ENCODE measurements at places on chromosomes 6 and 20.
A peak's percentile ranks its signal among the peaks of the same experiment; 100 is the strongest.

GRCh38 chr6:14035071-14035847, 82.3 kb upstream of the CD83 start:
- H3K36me3 ChIP-seq: no peaks in the 10 kb centered on the region
- DNase-seq: no peak
- no peak overlapping the region for H3K4me3 ChIP-seq

GRCh38 chr20:20582734-20583133, 129.7 kb downstream of the RALGAPA2 start:
- DNase-seq: no peak
- H3K4me1 ChIP-seq: no peaks in the 10 kb centered on the region
- no peak overlapping the region for H3K4me3 ChIP-seq
- H3K27ac ChIP-seq: no peak overlapping the region

- no peaks in the 10 kb centered on the region for H3K27me3 ChIP-seq
- H3K27ac ChIP-seq: no peak overlapping the region
- H3K4me1 ChIP-seq: no peaks in the 10 kb centered on the region
Measured at GRCh38 chr20:1144401-1145172, 26.2 kb downstream of the PSMF1 start.

DNA sequence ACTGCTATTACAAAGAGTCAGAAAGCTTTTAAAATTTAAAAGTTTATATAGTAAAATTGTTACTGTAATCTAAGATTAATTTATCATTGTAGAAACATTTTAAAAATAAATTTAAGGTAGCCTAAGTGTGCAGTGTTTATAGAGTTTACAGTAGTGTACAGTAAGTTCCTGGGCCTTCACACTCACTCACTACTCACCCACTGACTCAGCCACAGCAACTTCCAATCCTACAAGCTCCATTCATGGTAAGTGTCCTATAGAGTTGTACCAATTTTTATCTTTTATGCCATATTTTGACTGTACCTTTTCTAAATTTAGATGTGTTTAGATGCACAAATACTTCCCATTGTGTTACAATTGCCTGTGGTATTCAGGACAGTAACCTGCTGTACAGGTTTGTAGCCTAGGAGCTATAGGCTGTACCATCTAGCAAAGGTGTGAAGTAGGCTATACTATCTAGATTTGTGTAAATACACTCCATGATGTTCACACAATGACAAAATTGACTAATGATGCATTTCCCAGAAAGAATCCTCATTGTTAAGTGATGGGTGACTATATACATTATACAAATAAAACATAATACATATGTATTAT, 10.2 kb upstream of the TMEM170B start:
- no peak for DNase-seq
- no peaks in the 10 kb centered on the region for H3K4me1 ChIP-seq
- no peaks in the 10 kb centered on the region for H3K36me3 ChIP-seq
- H3K4me3 ChIP-seq: no peak overlapping the region
- no peak overlapping the region for H3K27ac ChIP-seq
- H3K27me3 ChIP-seq: no peaks in the 10 kb centered on the region

- H3K36me3 ChIP-seq: peaks cover 7% of the 10 kb centered on the region
- H3K4me3 ChIP-seq: no peak overlapping the region
Measured at GRCh38 chr6:4896401-4896800, 107.4 kb downstream of the RPP40 start.

DNA sequence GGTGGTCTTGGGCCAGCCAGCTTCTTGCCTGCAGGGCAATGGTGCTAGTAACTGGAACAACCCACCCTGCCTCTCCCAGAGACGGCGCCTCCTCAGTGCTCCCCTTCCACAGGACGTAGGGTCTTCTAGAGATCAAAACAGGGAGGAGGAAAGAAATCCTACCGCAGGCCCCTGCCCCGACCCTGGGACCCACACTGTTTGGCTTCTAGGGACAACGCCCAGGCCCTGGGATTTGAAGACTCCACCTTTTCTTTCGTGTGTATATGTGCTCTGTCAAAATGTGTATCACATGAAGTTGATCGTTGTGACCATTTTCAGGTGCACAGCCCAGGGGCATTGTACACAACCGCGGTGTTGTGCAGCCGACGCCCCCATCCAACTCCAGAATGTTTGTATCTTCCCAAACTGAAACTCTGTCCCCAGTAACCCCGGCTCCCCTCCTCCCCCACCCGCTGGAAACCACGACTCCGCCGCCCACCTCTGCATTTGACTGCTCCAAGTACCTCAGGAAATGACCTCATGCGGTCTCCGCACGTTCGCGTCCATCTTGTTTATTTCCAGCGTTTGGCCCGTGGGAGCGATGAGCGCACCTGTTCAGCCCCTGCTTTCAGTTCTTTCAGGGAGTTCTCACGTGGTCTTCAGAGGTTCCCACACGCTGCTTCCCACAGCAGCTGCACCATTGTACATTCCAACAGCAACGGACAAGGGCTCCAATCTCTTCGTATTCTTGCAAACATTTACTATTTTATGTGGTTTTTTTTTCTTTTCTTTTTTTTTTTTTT, 3.4 kb upstream of the BHLHE23 start:
- no peak overlapping the region for H3K4me3 ChIP-seq
- H3K27me3 ChIP-seq: peaks cover 39% of the 10 kb centered on the region
- no peak overlapping the region for H3K27ac ChIP-seq
- DNase-seq: no peak

DNA sequence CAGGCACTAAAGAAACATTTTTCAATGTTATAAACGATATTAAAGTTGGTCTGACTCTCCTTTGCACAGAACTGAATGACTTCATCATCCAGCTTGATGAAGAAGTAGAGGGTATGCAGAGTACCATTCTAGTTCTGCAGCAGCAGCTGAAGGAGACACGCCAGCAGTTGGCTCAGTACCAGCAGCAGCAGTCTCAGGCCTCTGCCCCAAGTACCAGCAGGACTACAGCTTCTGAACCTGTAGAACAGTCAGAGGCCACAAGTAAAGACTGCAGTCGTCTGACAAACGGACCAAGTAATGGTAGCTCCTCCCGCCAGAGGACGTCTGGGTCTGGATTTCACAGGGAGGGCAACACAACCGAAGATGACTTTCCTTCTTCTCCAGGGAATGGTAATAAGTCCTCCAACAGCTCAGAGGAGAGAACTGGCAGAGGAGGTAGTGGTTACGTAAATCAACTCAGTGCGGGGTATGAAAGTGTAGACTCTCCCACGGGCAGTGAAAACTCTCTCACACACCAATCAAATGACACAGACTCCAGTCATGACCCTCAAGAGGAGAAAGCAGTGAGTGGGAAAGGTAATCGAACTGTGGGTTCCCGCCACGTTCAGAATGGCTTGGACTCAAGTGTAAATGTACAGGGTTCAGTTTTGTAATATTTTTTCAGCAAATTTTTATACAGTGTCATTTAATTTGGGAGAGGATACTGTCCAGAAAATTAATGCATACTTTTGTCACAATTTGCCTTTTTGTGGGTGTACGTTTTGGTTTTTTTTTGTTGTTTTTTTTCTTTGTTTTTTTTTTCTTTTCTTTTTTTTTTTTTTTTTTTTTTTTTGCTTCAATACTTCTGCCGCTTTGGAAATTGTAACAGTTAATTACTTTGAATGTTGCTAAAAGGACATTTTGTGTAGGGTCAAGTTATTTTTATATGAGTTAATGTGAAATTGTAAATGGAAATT, 6.6 kb upstream of the ACAT2 start:
- H3K36me3 ChIP-seq: peaks cover 77% of the 10 kb centered on the region
- H3K27ac ChIP-seq: no peak overlapping the region
- no peak overlapping the region for H3K4me3 ChIP-seq
- H3K4me1 ChIP-seq: no peaks in the 10 kb centered on the region
- no peak for DNase-seq

- no peak overlapping the region for H3K27ac ChIP-seq
- H3K27me3 ChIP-seq: no peaks in the 10 kb centered on the region
- no peaks in the 10 kb centered on the region for H3K4me1 ChIP-seq
- H3K4me3 ChIP-seq: no peak overlapping the region
Measured at GRCh38 chr6:62043084-62043483, 242.9 kb downstream of the KHDRBS2 start.

DNA sequence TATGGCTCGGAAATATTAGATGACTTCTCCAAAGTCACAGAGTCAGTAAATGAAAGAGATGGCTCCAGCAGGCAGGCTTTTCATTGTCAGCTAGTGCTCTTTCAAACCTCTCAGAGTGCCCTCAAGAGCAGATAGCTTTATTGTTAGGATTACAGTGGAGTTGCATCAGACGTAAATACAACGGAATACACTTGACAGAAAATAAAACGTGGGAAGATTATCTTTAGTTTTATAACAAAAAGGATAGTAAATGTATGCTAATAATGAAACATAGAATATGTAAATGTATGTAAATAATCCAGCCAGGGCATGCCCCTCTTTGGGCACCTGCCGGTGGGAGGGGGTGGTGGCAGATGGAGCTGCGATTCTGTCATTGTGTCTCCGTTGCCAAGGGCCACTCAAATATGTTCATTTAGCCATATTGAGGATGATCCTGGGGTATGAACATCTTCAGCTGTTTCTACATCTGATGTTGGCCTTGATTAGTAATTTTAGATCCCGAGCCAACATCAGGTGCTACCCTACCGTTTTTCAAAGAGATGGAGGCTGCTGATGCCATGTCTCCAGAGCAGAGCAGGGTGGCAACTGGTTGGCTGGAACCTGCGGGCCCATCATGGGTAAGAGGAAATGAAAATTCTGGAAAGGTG, 358.3 kb upstream of the SULF2 start:
- DNase-seq: no peak
- no peaks in the 10 kb centered on the region for H3K36me3 ChIP-seq
- no peaks in the 10 kb centered on the region for H3K4me1 ChIP-seq
- H3K27ac ChIP-seq: no peak overlapping the region

DNA sequence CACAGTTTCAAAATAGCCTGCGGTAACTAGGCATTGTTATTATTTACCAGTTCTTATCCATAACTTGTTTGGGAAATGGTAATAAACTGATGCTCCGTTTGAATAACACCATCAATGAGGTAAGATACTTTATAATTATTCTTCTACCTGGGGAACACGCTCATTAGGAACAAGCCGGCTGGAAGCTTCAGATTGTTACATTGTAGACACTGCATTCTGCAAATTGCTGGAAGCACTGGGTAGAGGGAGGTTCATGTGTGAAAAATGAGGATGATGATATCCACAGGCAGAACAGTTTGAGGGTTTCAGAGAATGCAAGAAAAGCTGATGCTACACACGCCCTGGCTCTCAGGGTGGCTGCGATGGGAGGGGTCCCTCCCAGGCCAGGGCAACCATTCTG, 560.6 kb upstream of the AGPAT4 start:
- H3K27ac ChIP-seq: no peak overlapping the region
- no peak overlapping the region for H3K4me3 ChIP-seq
- no peaks in the 10 kb centered on the region for H3K27me3 ChIP-seq

GRCh38 chr6:7138921-7139358, 31.2 kb downstream of the RREB1 start:
- no peaks in the 10 kb centered on the region for H3K4me1 ChIP-seq
- H3K36me3 ChIP-seq: no peaks in the 10 kb centered on the region
- no peak for DNase-seq
- no peak overlapping the region for H3K4me3 ChIP-seq
- no peak overlapping the region for H3K27ac ChIP-seq
- no peaks in the 10 kb centered on the region for H3K27me3 ChIP-seq

GRCh38 chr6:40743226-40743625, 156.1 kb upstream of the LRFN2 start:
- no peak overlapping the region for H3K27ac ChIP-seq
- no peaks in the 10 kb centered on the region for H3K27me3 ChIP-seq
- no peak overlapping the region for H3K4me3 ChIP-seq
- no peaks in the 10 kb centered on the region for H3K36me3 ChIP-seq
- no peaks in the 10 kb centered on the region for H3K4me1 ChIP-seq

- H3K36me3 ChIP-seq: no peaks in the 10 kb centered on the region
- H3K27me3 ChIP-seq: no peaks in the 10 kb centered on the region
- no peak for DNase-seq
- no peaks in the 10 kb centered on the region for H3K4me1 ChIP-seq
- no peak overlapping the region for H3K4me3 ChIP-seq
Measured at GRCh38 chr6:3422435-3423070, 34.3 kb downstream of the SLC22A23 start.

- H3K4me3 ChIP-seq: peak overlapping the region; percentile 11
- peak; percentile 85 for DNase-seq
- peaks cover 8% of the 10 kb centered on the region for H3K4me1 ChIP-seq
- H3K27me3 ChIP-seq: no peaks in the 10 kb centered on the region
- no peaks in the 10 kb centered on the region for H3K36me3 ChIP-seq
Measured at GRCh38 chr6:12296255-12296573, 6.1 kb downstream of the EDN1 start.

- H3K36me3 ChIP-seq: no peaks in the 10 kb centered on the region
- no peaks in the 10 kb centered on the region for H3K27me3 ChIP-seq
- no peaks in the 10 kb centered on the region for H3K4me1 ChIP-seq
- H3K27ac ChIP-seq: no peak overlapping the region
- DNase-seq: no peak
- no peak overlapping the region for H3K4me3 ChIP-seq
Measured at GRCh38 chr20:51100617-51101016, 77.7 kb upstream of the KCNG1 start.

DNA sequence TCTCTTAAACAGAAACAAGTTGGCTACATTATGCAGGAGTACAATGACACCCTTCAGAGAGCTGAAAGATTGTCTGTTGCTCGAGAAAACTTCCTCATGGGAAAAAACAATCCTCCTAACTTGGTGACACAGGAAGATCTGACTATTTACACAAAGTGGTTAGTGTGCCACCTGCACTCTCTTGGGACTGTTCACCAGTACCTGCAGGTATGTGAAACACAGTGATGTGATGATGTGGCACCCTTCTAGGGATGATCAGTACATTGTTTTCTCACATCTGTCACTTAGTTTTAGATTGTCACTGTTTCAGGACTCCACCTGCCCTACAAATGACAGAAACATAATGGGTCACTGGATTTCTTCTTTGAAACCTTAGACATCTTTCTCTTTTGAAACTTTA, 101.8 kb downstream of the CEP57L1 start:
- H3K4me3 ChIP-seq: no peak overlapping the region
- no peak overlapping the region for H3K27ac ChIP-seq
- no peaks in the 10 kb centered on the region for H3K36me3 ChIP-seq
- H3K27me3 ChIP-seq: no peaks in the 10 kb centered on the region

DNA sequence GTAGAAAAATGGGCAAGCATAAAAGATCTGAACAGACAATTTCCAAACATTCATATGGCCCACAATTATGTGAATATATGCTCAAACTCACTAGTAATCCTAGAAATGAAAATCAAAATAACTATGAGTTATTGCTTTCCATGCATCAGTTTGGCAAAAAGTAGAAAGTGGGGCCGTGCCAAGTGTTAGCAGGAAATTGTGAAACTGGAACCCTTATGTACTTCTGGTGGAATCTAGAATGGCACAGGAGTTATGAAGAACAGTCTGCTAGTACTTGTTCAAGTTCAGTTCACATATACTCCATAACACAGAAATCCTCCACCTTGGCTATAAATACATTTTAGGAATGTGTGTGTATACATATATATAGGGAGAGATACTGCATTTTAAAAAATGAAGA, 89.8 kb downstream of the EYA2 start:
- no peak for DNase-seq
- H3K27me3 ChIP-seq: no peaks in the 10 kb centered on the region
- no peaks in the 10 kb centered on the region for H3K4me1 ChIP-seq
- no peaks in the 10 kb centered on the region for H3K36me3 ChIP-seq

DNA sequence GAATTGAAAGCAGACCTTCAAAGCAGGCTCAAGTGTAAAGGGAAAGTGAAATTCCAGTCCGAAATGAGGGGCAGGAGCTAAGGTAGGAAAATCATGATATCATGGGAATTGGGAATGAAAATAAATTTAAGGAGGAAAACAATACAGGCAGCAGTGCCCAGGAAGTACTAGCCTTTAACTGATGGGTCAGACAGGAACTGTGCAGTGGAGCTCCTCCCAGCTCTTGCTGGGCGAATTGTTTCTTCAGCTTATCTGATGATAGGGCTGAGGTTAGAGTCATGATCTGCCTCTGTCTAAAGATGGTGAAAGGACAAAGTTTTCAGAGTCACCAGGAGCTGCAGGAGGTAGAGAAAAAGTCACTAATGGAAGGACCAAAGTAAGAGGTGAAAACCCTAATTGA, 457.9 kb upstream of the PTCHD4 start:
- H3K36me3 ChIP-seq: no peaks in the 10 kb centered on the region
- H3K27ac ChIP-seq: no peak overlapping the region
- H3K27me3 ChIP-seq: no peaks in the 10 kb centered on the region
- no peaks in the 10 kb centered on the region for H3K4me1 ChIP-seq
- no peak overlapping the region for H3K4me3 ChIP-seq

Data from ascending aorta (tissue), 2 donors.